ENCODE measurements at places on chromosomes 12 and 14.

GRCh38 chr12:106885026-106885425 lies 70.7 kb upstream of the TMEM263 start:
- DNase-seq: no peak

- no peak for DNase-seq
These were observed 10.2 kb downstream of the KCNH3 start for GRCh38 chr12:49548822-49549648.

- DNase-seq: no peak
These were observed 71.2 kb upstream of the COCH start for GRCh38 chr14:30803185-30803584.

- DNase-seq: no peak
These were observed 349.7 kb upstream of the FAR2 start for GRCh38 chr12:28799348-28799747.

- no peak for DNase-seq
These were observed 46.6 kb downstream of the CFAP251 start for GRCh38 chr12:121964813-121965643.

GRCh38 chr14:83814896-83815295 lies 1715.0 kb upstream of the FLRT2 start:
- DNase-seq: no peak

GRCh38 chr14:20118795-20119194 lies 8.3 kb downstream of the OR4K17 start:
- no peak for DNase-seq

GRCh38 chr14:64410084-64410774 lies 22.1 kb downstream of the MTHFD1 start:
- no peak for DNase-seq

DNA sequence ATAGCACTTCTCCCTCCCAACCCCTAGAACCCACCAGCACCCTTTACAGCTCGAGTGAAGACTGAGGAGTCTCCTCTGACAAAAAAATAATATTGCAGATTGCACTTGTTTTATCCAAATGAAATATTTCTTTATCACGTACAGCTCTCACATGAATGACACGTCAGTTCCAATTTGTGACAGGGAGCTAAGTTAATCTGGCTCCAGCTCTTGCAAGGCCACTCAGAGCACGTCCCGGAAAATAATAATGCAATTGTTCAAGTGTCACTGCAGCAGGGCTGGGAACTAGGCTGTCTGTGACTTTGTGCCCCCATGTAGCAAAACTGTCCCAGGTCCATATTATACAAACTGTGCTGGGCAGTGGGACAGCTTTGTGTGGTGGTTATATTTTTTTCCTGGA lies 539.6 kb downstream of the VRK1 start:
- DNase-seq: no peak

DNA sequence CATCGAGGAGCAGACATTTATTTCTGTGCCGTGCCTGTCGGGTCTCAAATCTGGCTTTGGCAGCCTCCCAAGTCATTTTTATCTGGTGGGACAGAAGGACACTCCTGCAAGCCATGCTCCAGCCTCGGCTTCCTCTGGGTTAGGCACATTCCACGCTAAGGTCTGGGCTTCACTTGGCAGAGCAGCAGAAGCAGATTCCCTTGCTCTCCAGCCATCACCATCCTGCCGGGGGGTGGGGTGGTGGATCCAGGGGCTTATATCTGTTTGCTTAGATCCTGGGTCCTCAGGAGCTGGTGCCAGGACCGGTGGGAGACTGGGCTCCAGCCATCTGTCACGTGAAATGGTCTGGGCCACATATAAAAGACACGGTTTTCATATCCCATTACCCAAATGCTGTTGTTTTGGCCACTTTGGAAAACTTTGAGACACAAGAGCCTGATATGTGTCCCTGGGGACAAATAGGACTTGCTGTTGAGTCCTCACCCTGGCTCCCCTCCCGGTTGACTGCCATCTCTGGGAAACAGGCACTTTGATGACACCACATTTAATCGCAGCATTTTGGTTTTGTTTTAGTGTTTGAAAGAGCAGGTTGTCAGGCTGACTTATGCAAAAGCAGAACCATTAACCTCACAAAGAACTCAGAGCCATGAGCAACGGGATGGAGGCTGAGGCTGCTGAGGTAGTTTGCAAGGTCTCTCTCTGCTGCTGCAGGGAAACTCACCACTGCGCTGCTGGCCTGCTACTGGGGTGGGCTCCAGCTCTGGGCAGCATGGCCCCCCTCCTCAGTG lies 69.6 kb upstream of the PRMT8 start:
- DNase-seq: no peak

All from sciatic nerve (tissue), 2 donors.